ENCODE measurements at places on chromosomes 16 and 17.

DNA sequence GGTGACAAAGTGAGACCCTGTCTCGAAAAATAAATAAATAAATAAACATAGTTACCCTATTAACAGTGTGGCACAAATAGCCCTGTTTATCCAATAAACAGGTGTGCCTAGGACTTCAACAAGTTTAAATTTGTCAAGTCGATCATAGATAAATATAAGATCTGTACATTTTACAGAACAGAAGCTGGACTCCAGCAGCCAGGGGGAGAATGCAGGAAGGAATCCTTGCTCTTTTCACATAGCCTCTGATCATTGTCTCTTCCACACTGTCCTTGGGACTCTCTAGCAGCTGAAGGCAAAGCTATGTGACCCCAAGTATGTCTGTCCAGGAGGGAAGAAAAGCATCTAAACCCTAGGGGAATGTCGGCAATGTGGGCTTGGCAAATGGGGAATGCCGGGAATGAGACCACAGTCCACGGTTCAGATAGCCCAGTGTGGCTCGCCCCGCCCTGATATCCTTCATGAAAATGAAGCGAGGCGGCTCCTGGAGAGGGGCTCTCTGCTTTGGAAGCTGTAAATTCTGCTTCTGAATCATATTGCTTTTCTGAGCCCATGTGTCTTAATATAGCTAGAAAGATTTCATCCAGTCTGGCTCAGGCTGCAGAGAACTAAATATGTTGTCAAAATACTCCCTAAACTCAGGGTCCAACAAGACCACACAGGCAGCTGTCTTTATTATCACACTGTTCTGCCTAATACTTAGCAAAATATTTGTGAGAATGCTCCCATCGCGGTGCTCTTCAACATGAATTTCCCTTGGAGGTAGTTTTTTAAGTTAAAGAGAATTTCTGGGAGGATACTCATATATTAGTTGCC lies 24.9 kb upstream of the GRB2 start:
- no peak for DNase-seq

DNA sequence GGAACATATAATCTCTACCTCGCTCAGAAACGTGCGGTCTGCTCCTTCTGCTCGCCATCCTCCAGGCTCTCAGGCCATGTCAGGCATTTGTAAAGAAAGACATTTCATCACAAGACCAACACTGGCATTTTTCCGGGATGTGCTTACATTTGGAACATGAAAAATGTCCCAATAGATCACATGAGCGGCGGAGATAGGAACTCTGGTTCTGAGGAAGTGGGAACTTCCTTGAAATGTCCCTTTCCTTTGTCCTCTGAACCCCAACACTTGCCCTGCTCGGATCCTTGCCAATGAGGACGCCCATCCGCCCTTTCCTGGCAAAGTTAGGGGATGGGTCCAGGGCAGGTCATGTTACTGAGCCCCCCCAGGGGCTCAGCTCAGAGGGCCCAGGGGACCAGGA lies 130.5 kb downstream of the MAF start:
- no peak for DNase-seq

DNA sequence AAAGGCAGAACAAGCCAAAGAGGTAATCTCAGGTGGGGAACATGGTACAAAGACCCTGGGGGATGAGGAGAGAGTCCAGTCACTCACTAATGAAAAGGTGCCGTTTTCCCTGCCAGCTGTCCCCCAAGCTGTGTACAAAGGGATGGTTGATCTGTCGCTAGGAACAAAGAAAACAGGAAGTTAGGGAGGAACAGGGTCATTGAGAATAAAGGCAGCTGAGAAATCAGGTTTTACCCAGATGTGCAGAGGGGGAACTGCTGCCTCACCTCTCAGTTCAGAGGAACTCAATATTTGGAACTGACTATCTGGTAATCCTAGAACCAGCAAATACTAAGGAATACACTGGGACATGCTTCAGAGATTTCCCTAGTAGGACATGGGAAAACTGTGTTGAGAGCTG lies 1.5 kb downstream of the RSKR start:
- DNase-seq = no peak

- DNase-seq = no peak
Measured at GRCh38 chr16:72241930-72242329, 70.0 kb upstream of the PMFBP1 start.

GRCh38 chr16:83956336-83957289 lies 3.6 kb downstream of the OSGIN1 start:
- DNase-seq = peak; percentile 67

GRCh38 chr16:65763640-65764305 lies 602.7 kb upstream of the CDH5 start:
- DNase-seq = no peak

DNA sequence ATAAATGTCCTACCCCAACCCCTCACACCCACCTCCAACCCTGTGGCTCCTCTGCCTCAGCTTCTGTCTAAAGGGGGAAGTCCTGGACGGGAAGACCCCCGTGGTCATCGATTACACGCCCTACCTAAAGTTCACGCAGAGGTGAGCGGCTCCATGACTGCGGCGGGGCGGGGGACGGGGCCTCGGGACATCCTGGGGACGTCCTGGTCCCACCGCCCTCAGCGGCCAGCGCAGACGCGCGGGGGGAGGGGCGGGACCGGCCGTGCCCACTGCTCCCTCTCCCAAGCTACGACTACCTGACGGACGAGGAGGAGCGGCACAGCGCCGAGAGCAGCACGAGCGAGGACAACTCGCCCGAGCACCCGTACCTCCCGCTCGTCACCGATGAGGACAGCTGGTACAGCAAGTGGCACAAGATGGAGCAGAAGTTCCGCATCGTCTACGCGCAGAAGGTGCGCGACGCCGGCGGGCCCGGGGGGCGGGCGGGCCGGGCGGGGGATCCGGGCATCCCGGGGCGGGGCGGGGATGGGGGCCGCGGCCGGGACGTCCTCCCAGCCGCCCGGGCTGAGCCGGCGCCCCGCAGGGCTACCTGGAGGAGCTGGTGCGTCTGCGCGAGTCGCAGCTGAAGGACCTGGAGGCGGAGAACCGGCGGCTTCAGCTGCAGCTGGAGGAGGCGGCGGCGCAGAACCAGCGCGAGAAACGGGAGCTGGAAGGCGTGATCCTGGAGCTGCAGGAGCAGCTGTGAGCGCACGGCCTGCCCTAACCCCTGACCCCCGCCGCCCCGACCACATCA lies 6.7 kb downstream of the RUNDC3A start:
- peak; percentile 57 for DNase-seq

GRCh38 chr17:38357486-38358123 lies 6.0 kb downstream of the SOCS7 start:
- no peak for DNase-seq

DNA sequence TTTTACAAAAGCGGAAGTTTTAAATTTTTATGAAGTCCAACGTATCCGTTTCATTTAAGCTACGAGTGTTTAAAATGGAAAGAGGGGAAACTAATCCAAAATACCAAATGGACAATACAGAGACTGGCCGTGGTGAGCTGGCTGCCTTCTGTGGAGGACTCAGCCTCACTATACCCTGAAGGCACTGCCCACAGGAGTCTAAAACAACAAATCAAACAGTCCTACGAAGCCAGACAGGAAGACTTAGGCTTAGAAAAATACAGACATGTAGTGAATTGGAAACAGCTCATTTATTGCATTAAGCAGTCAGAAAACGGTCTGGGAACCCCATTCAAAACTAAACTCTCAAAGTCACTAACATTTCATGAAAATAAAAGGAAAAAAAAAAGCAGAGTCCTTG lies 75.1 kb downstream of the CYTH1 start:
- DNase-seq = no peak

DNA sequence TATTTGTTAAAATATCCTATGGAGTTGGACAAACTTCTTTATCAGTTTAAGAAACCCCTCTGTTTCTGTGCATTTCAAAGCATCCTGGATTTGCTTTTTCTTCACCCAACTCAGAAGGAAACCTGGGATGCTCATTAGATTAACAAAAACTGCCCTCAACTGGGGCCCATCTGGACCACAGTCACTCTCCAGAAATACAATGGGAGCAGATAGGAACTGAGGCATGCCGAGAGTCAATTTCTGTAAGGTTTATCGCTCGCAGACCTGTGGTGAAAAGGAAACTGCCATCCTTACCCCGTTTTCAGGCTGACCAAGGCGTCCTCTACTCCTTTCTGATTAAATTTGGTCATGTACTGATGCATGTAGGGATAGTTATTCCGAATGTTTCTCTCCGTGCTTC lies 360.3 kb downstream of the GRIN2A start:
- DNase-seq = no peak

DNA sequence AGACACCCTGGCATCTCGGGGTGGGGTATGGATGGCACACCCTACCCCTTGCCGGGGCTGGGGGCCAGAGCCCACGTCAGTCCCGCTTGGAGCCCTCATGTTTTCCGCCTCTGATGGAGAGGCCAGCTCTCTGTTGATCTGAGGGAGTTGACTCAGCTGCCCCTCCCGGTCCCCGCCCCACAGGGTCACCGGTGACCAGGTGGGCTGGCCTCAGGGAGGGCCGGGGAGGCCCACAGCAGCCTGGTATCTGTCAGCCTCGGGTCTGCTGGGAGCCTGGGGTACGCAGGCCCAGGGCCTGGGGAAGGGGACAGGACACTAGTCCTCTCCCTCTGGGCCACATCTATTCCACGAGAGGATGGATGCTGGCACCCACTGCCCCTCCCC lies 109.5 kb upstream of the CIBAR2 start:
- no peak for DNase-seq

GRCh38 chr17:51819341-51820219 lies 338.9 kb downstream of the CA10 start:
- DNase-seq = no peak

DNA sequence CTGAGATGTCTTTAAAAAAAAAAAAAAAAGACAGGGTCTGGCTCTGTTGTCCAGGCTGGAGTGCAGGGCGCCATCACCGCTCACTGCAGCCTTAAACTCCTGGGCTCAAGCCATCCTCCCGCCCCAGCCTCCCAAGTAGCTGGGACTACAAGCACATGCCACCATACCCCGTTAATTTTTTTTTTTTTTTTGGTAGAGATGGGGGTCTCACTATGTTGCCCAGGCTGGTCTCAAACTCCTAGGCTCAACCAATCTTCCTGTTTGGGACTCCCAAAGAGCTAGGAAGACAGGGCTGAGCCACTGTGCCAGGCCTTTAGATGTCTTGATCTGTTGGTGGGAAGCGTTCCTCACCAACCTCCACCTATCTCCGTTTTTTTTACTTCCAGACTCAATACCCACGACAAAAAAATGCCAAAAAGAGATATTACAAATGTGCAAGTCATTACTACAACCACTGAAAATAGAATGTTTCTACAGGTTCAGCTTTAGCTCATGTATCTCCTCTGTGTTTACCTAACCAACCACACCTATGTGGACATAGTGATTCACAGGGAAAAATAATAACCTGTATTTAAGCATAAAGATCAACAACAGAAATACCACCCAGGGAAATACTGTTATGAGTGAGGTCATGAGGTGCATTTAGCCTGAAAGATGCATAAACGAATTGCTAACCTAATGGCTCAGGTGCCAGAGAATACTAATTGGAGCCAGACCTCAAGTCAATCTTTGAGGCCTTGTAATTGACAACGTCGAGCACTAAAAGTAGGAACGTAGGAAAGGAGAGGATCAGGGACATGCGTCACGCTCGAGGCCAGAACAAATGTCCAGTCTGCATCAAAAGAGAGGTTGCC lies 22.6 kb downstream of the NACA2 start:
- no peak for DNase-seq

DNA sequence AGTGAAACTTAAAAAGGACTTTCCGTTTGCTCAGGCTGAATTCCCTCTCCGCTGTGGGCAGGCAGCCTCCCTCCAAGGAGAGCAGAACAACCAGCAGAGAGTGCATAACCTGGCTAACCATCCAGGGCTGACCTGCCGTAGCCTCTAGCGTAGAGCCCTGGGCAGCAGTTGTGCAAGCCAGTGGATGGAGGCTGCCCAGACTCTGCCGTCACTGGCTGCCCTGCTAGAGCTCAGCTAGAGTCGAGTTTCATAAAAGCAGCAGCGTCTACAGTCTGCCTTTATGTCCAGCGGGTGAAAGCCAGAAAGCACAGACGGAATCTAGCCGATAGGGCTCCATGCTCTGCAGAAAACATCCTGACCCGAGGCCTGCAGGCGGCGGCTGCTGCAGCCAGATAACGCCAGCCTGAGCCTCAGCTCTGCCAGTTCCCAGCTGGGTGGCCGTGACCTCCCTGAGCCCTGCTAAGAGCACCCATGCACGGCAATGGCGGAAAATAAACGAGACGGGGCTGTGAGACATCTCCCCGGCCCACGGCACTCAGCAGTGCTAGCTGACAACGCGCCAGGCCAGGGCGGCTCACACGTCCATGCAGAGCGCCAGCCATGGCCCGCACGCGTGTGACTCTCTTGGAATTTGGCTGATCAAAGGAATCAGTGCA lies 231.3 kb downstream of the ENGASE start:
- DNase-seq = peak; percentile 70

- DNase-seq = peak; percentile 39
Measured at GRCh38 chr16:89133457-89134127, 38.0 kb upstream of the CDH15 start.

DNA sequence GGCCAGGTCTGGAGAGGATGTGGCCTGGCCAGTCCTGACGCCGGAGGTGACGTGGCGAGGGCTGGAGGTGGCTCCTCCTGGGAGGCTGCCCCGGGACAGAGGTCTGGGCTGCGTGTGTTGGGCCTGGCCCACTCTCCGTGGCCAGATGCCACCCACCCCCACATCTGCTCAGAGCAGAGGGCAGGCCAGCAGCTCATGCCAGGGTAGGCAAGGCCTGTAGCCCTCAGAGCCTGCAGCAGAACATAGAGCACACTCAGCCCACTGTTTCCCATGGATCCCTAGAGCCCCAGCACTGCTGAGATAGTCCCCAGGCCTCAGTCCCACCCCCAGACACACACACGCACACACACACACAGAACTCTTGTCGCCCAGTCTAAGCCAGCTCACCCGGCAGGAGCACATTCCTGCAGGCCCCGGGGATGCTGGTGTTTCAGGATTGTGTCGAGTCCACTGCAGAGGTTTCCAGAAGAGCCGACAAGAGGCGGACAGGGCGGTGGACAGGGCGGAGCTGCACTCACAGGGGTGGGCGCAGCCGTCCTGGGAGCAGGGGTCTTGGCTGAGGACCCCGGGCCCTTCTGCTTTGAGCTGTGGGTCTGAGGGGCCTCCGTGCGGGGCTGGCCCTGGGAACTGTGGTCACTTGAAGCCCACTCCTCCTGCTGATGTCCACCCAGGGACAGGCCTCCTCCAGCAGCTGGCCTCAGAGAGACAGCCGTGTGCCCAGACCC lies 33.4 kb downstream of the SOX8 start:
- DNase-seq = no peak

DNA sequence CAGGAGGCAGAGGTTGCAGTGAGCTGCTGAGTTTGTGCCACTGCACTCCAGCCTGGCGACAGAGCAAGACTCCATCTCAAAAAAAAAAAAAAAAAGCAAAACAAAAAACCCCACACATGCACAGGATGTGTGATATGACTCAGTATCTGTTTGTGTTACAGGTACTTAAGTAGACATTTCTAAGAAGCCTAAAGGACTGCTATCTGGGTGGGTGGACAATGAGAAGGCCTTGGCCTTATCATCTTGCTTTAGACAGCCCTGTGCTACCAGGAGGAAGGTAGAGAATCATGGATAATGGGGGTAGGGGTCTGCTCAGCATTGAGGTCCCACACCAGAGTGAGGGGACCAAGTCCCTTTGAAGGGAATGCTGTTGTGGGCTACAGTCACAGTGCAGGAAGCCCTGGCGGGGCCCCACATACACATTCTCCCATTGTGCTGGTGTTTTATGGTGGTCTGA lies 26.7 kb downstream of the PLD6 start:
- DNase-seq = no peak

- DNase-seq = no peak
Measured at GRCh38 chr16:84096447-84097005, 20.2 kb downstream of the MBTPS1 start.
